ENCODE measurements at places on chromosomes 12 and 14. TPM values are rescaled to one million over a fixed set of nuclear protein-coding genes. Genes with fewer than 3 reads are reported as not detected.

The SOAT2 gene
- 0.26 TPM for total RNA-seq

The GLI1 gene
- 0.35 TPM for total RNA-seq

The LTA4H gene
- total RNA-seq, result 57.7 TPM

The POTEM gene
- not detected for total RNA-seq

The TMEM260 gene
- 33.6 TPM for total RNA-seq

The EID3 gene
- total RNA-seq, result 9.9 TPM

Measured in CD4-positive, alpha-beta memory T cell (primary cell).